ENCODE measurements at places on chromosomes 13 and 19.

DNA sequence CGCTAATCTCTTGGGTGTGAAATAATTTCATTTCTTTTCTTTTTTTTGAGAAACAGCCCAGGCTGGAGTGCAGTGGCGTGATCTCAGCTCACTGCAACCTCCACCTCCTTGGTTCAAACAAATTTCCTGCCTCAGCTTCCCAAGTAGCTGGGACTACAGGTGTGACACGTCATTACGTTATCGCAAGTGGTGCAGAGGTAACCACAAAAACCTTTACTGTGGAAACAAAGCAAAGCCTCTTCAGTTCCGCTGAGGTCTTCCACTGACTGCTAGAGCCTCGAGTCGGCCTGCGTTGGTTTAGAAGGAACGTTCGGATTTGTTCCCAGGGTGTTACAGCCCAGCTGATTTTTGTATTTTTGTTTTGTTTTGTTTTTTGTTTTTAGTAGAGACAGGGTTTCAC lies 2.0 kb upstream of the ZNF784 start:
- DNase-seq, result peak; percentile 33

- peak; percentile 88 for DNase-seq
These were observed at the start of gene FLT3LG for GRCh38 chr19:49473868-49474541. Gene FLT3LG (plus strand): TSS chr19:49474215. CDS start chr19:49474640, 425 bp downstream.

GRCh38 chr19:46573679-46574498 lies 27.2 kb upstream of the CALM3 start:
- no peak for DNase-seq

- DNase-seq, result no peak
These were observed 29.4 kb downstream of the ERCC5 start for GRCh38 chr13:102875256-102875655.

DNA sequence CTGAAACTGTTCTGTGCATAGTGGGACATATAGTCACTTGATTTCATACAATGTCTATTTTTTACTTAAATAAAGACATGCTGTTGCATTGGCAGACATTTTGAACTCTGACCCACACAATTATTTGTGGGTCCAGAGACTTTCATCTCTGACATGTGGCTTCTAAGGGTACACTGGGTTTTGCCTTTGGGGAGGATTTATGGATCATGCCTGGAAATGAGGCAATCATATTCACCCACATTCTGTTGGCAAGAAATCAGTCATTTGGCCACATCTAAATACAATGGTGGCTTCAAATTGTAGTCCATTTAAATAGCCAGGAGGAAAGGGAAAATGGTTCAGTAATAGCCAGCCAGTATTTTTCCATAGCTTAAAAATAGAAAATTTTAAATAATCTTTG lies 238.3 kb upstream of the KLF12 start:
- no peak for DNase-seq

- no peak for DNase-seq
These were observed 131.1 kb upstream of the GJB6 start for GRCh38 chr13:20363172-20363571.

- no peak for DNase-seq
These were observed 135.0 kb downstream of the TM9SF2 start for GRCh38 chr13:99636306-99636705.

DNA sequence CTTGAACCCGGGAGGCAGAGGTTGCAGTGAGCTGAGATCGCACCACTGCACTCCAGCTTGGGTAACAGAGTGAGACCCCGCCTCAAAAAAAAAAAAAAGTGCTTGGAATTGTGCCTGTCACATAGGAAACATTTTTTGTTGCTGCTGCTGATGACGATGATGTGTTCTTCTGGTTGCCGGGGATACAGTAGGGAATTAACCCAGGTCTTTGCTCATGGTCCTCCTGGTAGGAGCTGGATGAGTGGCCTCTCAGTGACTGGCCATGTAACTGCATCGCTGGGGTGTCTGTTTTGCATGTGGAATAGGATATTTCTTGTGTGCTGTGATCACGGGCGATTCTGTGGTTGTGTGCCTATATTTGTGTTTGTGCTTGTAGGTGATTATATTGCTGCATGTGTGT lies 4.7 kb upstream of the CNFN start:
- no peak for DNase-seq

DNA sequence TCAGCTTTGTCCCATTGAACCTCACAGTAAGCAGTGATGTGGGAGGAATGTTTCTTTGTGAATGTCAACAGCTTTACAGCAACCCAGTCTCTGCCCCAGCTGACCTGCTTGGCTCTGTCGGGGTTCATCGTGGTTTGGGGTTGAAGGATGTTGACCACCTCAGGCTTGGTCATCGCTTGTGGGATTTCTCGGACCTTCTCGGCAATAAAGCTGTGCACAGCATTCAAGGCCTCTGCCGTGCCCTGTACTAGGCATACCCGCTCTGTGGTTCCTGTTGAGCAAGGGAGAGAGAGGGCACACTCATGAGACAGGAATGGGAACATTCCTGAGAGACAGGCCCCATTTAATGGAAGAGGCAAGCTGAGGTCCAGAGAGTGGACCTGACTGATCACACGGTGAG lies 20.0 kb downstream of the NOVA2 start:
- no peak for DNase-seq

GRCh38 chr19:35260694-35261304 lies 8.0 kb upstream of the USF2 start:
- DNase-seq, result no peak

DNA sequence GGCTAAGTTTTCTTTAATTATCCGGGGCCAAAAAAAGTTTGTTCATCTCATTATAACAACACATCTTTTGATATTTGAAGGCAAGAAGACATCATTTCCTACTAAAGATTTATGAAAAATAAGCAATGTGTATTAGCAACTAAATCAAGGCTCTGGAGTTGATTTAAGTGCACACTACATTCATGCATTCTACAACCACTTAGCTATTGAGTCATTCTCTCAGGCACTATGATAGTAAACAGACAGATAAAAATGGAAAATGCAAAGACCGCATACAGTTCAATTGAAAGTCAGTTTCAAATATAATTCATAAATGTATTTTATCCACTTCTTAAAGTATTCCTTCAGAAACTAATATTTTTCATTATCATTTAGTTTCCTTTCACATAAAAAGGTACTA lies 1395.2 kb downstream of the PCDH9 start:
- no peak for DNase-seq

GRCh38 chr13:42412812-42413483 lies 141.0 kb downstream of the AKAP11 start:
- DNase-seq, result no peak

DNA sequence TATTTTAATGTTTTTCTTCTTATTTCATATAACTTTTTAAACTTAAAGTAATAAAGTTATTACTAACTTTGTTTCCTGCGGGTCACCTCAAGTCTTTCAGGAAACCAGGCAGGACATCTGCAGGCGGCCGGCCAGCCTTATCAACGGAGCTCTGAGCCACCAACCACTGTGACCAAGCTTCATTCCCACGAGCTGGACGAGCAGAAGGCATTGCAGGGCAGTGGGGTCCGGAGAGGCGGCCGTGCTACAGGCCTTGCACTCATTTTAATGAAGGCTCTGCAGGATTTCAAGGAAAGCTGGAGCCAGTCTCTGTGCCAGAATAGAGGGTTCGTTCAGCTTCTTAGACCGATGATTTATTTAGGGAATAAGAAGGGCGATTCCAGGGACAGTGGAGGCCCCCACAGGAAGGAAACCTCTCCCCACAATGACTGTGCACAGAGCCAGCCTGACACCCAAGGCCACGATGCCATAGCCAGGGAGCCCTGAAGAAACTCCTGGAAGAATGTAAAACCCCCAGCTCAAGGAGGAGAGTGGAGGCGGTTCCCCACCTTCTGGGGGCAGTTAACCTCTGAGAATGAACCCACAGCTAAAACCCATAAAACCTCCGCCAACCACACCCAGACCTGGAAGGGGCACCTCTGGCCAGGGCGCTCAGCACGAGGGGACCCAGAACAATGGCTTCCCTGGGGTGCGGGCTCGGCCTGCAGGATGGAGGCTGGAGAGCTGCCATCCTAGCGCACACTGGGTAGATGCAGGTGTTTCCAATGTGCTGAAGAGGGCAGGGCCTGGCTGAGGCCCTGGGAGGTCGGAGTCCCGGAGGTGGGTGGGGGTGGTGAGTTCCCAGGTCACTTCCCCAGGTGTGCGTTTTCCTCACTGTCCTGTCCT lies 75.0 kb downstream of the RASA3 start:
- no peak for DNase-seq

DNA sequence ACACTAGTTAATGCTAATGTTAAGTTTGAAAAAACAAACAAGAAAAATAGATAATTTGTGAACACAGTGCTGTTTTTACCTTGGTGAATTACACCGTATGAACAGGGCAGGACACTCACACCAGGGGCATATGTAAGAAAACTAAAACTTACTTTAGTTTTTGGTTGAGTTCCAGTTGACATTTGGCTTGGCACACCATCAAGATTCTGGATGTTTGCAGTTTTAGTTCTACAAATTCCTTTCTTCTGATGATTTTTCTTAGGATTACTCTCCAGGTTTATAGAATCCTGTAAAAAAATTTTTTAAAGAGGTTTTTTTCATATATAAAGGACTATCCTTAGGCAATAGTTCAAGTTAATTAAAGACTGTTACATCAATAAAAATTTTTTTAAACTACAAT lies 238.5 kb upstream of the STARD13 start:
- DNase-seq, result no peak

DNA sequence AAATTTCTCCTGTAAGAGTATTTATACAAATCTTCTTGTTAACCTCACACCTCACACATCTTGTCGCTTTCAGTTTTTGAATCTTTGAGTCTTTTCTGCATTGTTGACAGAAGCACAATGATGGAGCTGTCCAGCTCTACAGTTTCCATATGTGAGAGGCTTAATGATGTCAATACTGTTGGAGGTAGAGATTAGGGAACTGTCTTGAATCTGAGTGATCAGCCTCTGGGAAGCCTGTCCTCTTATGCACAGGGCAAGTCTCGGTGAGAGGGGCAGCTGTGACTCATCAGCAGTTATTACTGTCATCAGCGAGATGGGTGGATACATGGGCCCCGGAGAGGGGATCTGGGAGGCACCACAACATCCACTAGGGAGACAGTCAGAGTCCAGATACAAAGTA lies 4.6 kb upstream of the ITGBL1 start:
- DNase-seq, result no peak

- no peak for DNase-seq
These were observed 311.3 kb downstream of the LMO7 start for GRCh38 chr13:75947448-75947847.

DNA sequence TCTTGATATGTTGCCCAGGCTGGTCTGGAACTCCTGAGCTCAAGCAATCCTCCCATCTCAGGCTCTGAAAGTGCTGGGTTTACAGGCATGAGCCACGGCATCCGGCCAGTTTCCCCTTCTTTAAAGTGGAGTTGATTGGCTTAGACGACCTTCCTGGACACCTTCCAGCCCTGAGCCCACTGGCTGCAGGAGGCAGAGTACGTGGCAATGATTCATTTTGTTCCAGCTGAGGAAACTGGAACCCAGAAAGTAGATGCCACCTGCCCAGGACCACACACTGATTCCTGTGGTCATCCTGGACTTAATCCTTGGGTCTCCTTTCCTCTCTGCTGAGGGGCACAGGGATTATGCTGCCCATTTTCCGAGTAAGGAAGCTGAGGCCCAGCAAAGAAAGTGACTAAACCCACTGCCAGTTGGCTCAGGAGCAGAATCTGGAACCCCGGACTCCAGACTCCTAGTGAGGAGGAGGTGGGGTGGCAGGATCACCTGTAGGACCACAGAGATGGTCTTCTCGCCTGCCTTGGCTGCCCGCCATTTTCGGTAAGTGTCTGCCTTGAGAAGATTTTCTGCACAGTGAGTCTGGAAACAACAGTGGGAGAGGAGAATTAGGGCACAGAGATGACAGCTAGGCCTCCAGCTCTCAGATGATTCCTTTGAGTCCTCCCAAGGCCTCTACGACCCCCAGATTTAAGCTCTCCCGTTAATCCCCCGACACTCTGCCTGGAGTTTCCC lies 737 bp downstream of the XRCC1 start:
- DNase-seq, result no peak

- DNase-seq, result peak; percentile 27
These were observed 15.7 kb downstream of the PNPLA6 start for GRCh38 chr19:7550987-7551761.

DNA sequence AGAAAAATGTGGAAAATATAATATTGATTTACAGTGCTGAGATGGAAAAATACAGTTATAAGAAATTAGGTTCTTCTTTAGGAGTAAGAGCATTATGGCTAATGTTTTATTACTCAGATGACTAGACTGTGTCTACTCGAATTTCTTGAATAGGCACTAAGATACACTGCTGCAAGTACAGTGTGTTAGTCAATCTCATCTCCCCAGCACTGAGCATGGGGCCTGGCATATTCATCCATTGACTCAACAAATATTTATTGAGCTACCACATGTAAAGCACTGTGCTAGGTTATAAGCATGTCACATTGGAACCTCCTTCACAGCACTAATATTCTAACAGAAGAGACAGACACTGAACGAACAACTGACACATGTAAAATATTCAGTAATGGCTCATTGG lies 242.5 kb upstream of the GPC6 start:
- DNase-seq, result no peak

DNA sequence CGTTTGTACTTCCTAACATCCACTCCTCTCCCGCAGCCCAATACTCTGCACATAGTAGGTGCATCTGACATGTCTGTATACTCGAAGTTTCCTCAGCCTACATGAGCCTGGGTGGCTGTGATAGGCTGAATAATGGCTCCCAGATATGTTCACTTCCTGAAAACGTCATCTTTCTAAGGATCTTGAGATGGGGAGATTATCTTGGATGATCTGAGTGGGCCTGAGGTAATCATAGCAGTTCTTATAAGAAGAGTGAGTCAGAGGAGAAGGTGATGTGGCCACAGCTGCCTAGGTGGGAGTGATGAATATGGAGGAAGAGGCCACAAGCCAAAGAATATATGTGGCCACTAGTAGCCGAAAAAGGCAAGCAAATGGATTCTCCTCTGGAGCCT lies 84.2 kb downstream of the AKAP11 start:
- no peak for DNase-seq

DNA sequence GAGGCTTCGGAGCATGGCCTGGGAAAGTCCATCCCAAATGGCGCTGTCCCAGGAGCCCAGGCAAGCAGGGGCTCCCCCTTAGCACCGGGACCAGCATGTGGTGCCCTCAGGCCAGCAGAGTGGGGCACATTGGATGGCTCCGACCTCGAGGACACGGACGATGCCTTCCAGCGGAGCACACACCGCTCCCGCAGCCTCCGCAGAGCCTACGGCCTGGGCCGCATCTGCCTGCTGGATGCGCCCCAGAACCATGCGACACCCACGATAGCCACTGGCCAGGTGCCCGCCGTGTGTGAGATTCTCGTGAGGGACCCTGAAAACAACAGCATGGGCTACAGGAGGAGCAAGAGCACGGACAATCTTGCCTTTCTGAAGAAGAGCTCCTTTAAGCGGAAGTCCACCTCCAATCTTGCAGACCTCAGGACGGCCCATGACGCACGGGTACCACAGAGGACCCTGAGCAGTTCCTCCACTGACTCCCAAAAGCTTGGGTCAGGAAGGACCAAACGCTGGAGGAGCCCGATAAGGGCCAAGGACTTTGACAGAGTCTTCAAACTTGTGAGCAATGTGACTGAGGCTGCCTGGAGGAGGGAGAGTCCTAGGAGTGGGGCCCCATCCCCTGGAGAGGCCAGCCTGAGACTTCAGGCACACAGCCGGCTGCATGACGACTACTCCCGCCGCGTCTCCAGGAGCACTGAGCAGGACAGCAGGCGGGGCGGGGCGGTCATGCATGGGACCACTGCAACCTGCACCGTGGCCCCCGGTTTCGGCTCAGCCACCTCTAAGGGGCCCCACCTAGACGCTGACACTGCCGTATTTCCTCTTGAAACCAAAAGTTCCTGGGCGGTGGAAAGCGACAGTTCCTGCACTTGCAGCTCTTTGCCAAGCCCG lies 63.1 kb downstream of the SPATA13 start:
- DNase-seq, result no peak

GRCh38 chr13:29689548-29689947 lies 94.1 kb upstream of the SLC7A1 start:
- DNase-seq, result no peak

Measured in activated T-cell treated with anti-CD3 and anti-CD28 coated beads for 48 hours (primary cell).